Activated CD4-positive, alpha-beta memory T cell treated with anti-CD3 and anti-CD28 coated beads, Interleukin-2, amount 10 ng/mL, durations not matched to agents 7 days and 5 days (primary cell): ENCODE measurements at places on chromosomes 12 and 14.

DNA sequence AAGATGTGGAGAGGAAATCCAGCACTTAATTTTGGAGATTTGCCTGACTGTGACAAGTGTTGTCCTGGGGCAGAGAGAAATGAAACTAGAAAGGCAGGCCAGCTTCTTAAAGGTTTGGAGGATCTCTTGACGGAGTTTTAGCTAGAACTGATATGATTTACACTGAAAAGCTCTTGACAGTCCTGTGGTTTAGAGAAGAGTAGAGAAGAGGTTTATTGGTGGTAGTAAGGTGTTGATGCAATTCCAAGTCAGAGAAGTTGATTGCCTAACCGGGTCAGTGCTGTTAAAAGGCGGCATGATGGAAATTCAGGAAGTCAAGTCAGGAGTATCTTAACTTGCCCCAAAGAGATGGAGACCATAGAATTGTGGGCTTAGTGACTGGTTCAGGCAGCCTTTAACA is 89.0 kb upstream of the TRAF3 start:
- DNase-seq: no peak

DNA sequence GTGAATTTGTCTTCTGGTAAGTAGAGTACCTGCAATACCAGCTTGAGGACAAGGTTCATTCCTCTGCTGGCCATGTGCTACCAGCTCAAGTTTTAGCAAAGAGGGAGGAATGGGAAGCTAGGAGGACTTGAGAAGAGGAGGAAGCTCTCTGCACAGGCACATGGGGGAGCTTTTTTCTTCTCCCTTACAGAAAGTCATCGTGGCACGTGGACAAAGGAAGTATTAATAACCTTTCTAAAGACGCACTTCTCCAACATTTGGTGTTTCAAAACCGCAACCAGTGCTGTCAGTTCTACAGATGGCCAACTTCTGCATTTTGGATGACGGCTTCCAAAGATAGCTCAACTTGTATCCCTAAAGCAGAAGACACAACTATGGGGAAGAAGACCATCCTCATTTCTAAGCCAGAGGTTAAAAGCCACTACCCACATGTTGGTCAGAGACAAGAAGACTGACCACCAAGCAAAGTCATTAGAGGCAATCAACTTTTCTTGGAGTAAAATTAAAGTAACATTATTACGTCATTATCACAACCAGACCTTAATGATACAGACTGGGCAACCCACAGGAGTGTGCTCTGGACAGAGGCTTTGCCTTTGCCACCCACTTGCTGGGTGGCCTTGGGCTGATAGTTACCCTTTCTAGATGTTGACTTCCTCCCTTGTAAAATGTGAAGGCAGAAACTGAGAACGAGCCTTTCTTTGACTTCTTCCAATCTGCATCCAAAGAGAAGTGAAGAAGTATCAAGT is 12.3 kb upstream of the TMED10 start:
- no peak for DNase-seq

DNA sequence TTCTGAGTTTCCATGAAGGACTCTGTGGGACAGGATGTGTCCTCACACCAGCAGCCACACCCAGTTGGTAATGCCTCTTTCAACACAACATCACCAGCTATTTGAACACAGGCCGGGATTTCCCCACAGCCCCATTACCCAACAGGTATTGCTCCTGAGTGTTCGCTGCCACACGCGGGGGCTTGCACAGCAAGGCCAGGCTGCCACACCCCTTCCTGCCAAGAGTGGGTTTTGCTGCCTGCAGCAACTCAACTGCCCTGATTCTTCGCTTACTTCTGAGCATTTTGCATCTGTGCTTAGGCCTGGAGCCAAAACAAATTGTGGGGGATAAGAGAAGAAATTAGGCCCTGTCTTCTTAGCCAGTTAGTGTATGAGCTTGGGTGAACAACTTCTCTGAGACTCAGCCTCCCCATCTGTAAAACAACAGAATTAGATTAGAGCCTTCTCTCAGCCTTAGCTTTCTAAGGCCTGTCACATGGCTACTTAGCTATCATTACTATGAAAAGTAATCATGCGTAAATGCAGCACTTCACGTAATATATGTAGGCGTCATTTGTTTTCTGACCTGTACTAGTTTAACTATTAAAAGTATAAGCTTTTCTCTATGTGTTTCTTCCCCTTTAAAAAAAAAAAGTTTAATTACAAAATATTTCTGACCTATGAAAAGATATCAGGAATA is 20.0 kb downstream of the CKAP4 start:
- peak; percentile 65 for DNase-seq

- no peak for DNase-seq
These were observed 21.3 kb upstream of the LDHB start for GRCh38 chr12:21678959-21679358.

GRCh38 chr12:67107751-67108269 is 161.3 kb upstream of the CAND1 start:
- DNase-seq: no peak

- DNase-seq: no peak
These were observed 1.6 kb upstream of the PRPH start for GRCh38 chr12:49293056-49293956.

DNA sequence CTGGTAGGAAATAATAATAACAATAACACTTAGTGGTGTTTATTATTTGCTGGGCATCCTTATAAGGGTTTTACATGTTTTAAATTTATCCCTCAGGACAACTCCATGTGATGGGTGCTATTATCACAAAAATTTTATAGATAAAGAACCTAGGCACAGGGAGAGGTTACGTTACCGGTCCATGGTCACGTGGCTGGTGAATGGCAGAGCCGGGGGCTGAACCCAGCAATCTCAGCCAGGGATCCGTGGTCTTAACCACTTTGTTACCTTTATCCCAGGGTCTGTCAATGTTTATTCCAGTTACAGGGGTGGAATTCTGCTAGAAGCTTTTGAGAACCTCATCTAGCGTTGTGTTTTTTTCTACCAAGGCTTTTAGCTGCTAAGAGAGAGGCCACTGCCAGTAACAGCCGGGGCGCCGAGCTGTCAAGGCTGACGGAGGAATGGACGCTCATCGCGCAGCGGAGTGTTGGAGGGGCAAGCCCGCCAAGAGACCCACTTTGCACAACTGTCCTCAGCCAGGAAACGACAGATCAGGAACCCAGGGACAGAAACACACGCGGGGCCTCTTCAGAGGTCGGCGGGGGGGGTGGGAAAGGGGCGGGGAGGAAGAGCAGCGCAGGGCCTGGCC is 418 bp downstream of the AMN1 start:
- peak; percentile 45 for DNase-seq

DNA sequence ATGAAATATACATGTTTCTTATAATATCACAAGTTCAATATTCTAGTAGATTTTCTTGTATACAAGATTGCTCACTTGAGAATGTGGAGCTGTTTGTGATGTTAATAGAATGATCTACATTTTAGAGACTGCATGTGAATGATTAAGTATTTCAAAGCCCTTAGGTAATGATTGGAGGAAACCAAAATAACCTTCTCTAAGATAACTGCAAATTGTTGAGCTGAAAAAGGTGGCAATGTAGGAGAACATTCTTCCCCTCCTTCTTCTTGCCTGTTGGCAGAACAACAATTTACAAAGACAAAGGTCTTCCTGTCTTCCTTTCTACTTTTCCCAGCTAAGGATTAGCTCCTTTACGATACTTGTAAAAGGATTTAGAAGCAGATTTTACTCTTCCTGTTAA is 2.0 kb upstream of the CLEC6A start:
- DNase-seq: no peak

DNA sequence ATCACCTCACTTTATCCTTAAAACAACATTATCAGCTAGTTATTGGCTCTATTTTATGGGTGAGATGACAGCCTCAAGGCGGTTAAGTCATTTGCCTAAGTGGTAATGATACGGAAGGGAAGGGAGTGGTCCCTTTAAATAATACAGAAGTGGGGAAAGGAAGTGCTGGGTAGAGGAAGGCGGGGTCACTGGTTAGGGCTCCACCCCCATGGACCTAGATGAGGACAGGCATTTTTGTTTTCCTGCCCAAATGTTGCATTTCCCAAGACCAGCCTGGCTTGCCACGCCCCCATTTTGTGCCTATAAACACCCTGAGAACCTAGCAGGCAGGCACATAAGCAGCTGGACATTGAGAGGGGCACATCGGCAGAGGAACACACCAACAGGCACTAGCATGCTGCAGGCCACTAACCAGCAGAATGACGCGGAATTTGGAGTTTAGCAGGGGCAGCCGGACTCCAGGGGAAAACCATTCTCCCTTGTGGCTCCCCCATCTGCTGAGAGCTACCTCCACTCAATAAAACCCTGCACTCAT is 100.9 kb downstream of the EPS8 start:
- no peak for DNase-seq

DNA sequence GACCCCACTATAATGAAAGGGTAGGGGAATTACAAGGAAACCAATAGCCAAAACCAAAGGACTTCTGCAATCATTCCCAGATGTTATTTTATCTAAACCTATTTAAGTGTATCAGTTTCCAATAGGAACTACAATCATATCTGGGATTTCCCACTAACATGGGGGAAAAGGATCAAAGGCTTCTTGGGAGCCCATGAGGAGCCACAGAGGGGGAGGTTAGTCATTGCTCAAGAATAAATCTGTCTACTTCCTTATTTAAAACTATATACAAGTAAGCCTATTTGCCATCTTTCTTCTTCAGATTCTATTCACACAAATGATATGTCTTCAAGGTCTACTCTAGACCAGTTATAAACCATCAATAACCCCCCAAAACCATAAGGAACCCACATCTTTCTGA is 33.1 kb downstream of the FGD6 start:
- DNase-seq: no peak

- no peak for DNase-seq
These were observed 59.9 kb downstream of the BMP4 start for GRCh38 chr14:53896726-53897125.
